ENCODE measurements at places on chromosomes 13 and 19. TPM values are rescaled to one million over a fixed set of nuclear protein-coding genes. Genes with fewer than 3 reads are reported as not detected.

Gene HSD17B14
- total RNA-seq = 19.0 TPM

Gene CD22
- 0.55 TPM for total RNA-seq

Gene TINCR
- not detected for total RNA-seq

Gene SIGLEC8
- total RNA-seq = not detected

Gene CELF5
- not detected for total RNA-seq

Gene CALM3
- 342 TPM for total RNA-seq

Gene SACS
- 143 TPM for total RNA-seq

Gene URAD
- not detected for total RNA-seq

Gene CGB2
- not detected for total RNA-seq

Gene TMEM272
- not detected for total RNA-seq

Gene TNNT1
- 3.0 TPM for total RNA-seq

Gene CPB2
- total RNA-seq = not detected

Gene ZSCAN4
- 0.37 TPM for total RNA-seq

Gene MAG
- total RNA-seq = not detected

Gene DNASE2
- total RNA-seq = 48.1 TPM

Gene TPTE2
- total RNA-seq = not detected

Gene COQ8B
- 30.3 TPM for total RNA-seq

Gene PVR
- 137 TPM for total RNA-seq

Gene CCNA1
- total RNA-seq = 1.2 TPM

Gene NCCRP1
- total RNA-seq = not detected

Gene ZGLP1
- 0.59 TPM for total RNA-seq

Gene VSTM1
- not detected for total RNA-seq

Gene RUBCNL
- 0.30 TPM for total RNA-seq

Gene PRMT1
- total RNA-seq = 388 TPM

Gene ZNF415
- 9.9 TPM for total RNA-seq

All from smooth muscle cell of the umbilical artery (primary cell).